GM23248 (cell line): ENCODE measurements at places on chromosomes 1 and 21.

GRCh38 chr1:211319892-211320291, 6.7 kb upstream of the TRAF5 start:
- no peak for DNase-seq

DNA sequence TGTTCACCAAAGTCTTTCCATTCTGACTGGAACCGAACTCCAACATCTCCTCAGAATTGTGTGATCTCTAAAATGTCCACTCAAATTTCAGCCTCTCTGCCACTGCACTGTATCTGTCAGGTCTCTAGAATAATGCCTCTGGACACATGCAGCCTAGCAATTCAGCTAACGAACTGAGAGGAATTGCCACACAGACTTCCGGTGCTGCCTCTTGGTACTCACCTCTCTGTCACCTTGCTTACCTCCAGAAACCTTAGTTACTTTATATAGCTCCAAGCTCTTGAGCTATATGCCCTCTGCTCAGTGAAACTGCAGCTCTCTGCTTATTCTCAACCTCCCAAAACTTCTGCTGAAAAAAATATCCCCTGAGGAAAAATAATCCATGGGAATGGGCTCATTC, 2.7 kb upstream of the CHRM3 start:
- DNase-seq, result no peak

DNA sequence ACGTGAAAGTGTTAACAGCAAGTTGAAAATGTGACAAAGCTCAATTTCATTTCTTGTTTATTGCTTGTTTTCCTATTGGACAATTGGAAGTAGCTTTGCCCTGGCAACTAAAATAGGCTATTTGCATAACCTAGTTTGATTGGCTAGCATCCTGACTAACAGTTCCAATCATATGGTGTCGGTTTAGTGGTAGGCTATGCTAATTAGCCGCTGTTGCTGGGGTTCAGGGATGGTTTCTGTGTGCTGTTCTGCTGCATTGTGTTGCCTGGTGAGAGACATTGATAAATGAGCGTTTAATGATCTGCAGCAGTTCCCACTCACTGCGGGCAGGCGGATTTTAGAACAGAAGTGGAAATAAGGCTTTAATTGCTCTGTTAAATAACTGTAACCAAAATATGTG, 68.5 kb downstream of the DYRK1A start:
- DNase-seq, result peak; percentile 85

DNA sequence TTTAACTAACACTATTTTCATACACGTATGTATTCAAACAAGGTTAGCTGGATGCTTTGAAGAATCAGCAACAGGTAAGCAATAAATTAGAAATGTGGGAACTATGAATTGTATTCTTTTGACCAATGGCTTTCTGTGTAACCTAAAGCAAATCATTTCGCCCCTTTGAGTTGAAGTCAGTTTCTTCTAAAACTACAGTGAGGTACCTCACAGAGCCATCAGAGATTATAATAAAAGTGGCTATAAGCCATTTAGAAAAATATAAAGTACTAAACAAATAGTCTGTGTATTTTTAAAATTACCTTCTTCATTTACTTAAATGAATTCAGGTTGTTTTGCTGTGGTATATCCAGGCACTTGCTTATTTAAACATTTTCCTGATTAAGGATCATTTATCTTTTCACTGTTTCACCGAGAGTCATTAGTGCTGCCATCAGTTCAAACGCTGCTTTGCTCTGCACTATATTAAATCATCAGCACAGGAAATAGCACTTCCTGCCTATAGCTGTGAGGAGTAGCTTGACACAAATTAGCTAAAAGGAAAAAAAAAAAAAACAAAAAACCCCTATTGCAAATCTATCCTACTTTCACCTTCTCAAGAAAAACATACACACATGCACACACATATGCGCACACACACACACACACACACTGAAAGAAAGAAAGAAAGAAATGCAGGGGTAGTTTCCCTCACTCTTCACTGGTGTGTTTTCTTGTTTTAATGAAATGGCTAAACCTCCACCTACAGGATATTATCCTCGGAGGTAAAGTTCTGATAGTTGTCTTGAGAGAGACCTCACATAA, 39.8 kb upstream of the C1orf105 start:
- no peak for DNase-seq

DNA sequence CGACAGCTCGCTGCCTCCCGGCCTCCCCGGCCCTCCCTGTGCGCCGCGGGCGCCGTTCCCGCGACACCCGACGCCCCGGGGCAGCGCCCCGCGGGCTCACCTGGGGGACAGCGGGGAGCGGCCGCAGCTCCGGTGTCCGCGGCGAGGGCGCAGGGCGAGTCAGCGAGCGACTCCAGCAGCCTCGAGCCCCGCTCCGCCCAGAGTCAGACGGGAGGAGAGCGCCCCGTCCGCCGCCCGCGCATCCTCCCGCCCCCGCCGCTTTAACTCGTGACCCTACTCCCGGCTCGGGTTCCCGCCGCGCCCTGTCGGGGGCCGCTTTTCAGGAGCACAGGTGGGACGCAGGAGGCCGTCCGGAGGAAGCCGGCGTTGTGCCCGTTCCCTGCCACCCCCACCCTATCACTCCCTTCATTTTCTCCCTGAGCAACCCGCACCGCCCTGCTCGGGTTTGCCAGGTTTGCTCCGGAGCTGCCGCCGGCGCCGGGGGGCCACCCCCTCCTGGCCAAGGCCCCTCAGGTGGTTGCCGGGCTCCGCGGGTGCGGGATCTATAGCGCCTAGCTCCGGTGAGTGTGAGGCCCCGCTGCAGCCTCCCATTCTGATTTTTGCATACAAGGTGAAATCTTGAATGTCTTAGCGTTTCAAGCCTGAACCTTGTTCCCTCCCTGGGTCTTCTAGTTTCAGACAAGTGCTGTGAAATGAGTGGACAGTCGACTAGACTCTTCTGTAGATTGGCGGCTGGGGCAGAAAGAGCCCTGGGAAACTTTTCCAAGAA, at the start of gene MCOLN3:
Gene MCOLN3 (minus strand): TSS at position 205 of the 769 bp plus-strand sequence. CDS start 3,140 bp downstream, outside the sequence.
- peak; percentile 61 for DNase-seq

GRCh38 chr1:220767312-220768125, 19.2 kb upstream of the MTARC1 start:
- DNase-seq, result peak; percentile 18

DNA sequence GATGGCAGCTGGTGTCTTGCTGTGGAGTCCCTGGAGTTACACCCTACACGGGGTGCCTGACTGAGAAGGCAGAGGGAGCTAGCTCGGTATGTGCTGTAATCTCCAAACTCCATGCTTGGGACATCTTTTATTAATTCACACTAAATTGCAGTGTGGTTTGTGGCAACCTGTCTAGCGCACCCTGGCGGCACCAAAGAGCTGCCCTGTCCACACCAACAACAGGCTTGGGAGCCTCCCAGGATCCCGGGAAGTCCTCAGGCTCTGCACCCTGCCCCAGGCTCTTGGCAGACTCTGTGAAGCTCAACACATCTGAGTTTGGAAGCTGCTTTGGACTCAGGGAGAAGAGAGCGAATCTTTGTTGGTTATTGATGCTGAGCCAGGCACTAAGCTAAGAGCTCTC, 138.9 kb downstream of the IGSF21 start:
- DNase-seq, result no peak

- no peak for DNase-seq
Measured at GRCh38 chr1:234999513-234999940, 129.1 kb downstream of the TOMM20 start.

- DNase-seq, result no peak
Measured at GRCh38 chr1:43844114-43844513, 89.5 kb upstream of the ARTN start.

GRCh38 chr1:236421022-236421421, 26.9 kb downstream of the EDARADD start:
- peak; percentile 66 for DNase-seq

GRCh38 chr1:8358897-8359616, 41.1 kb downstream of the SLC45A1 start:
- DNase-seq, result no peak
